ENCODE measurements at places on chromosomes 2 and 18. TPM values are rescaled to one million over a fixed set of nuclear protein-coding genes. Genes with fewer than 3 reads are reported as not detected.

DNA sequence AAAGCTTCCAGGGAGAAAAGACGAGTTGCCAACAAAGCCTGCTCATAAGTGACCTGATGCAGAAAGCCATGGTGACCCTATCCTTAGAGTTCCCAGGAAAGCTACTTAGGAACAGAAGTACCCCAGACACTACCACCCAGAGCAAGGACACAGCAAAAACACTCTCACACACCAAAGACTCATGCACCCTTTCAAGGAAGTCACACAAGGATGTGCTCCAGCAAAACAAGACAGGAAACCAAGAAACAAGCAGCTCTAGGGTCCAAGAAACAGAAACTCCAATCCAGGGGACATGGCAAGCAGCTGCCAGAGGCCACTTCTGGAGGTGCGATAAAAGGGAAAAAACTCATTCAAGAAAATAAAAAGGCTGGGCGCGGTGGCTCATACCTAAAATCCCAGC lies 5.7 kb downstream of the KIF1A start:
- DNase-seq, result peak; percentile 29

- no peak for DNase-seq
Observed at GRCh38 chr2:124026503-124026902, 1.4 kb downstream of the CNTNAP5 start.

Gene NEU4
- total RNA-seq, result not detected

- no peak for DNase-seq
Observed at GRCh38 chr2:206845877-206846276, 80.5 kb downstream of the FASTKD2 start.

DNA sequence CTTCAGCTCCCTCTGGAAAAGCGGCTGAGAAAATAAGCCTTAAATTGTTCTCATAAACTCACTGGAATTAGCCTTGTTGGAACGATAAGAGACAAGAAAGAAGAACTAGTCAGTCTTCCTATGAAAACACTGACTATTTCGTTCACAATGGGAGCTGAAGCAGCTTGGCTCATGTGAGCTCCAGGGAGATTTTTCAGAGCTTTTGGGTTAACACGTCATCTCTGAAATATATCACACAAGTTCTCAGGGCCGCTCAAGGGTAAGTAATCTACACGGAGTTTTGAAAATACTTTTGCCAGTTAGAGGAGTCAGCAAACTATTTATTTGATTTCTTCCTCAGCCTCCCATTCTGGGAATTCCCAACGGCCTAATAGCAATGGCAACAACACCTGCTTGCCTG lies 316.2 kb upstream of the MGAT5 start:
- DNase-seq, result no peak

Gene CRYGB
- not detected for total RNA-seq

Gene SERPINB7
- 354 TPM for total RNA-seq

- DNase-seq, result peak; percentile 36
Observed at GRCh38 chr2:11552260-11552638, 18.4 kb downstream of the GREB1 start.

DNA sequence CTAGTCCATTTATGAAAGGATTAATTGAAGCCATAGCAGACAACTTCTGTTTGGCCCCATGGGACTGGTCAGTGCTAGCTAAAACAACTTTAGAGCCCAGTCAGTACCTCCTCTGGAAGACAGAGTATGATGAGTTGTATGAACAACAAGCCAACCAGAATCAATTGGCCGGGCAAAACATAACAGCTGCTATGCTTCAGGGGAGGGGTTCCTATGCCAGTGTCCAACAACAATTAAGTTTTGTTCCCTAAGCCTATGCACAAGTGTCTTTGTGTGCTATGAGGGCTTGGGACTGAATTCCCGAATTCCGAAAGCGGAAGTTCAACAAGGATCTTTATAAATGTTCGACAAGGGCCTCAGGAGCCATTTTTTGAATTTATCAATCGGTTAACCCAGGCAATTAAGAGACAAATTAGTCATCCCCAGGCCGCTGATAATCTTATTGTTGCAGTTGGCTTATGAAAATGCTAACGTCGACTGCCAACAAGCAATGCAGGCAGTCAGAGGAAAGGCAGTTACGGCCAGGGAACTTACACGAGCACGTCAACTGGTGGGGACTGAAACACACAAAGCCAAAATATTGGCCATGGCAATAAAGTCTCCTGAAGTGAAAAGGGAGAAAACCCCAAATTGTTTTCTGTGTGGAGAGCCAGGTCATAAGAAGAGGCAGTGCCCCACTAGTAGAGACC lies 57.9 kb downstream of the ZNF638 start:
- DNase-seq, result no peak

Gene CPLX4
- not detected for total RNA-seq

GRCh38 chr18:76750269-76750668 lies 72.1 kb upstream of the ZNF236 start:
- DNase-seq, result no peak

Gene CLEC4F
- total RNA-seq, result 1.2 TPM

Gene DNAJC5G
- not detected for total RNA-seq

Gene SLC9A2
- 0.55 TPM for total RNA-seq

DNA sequence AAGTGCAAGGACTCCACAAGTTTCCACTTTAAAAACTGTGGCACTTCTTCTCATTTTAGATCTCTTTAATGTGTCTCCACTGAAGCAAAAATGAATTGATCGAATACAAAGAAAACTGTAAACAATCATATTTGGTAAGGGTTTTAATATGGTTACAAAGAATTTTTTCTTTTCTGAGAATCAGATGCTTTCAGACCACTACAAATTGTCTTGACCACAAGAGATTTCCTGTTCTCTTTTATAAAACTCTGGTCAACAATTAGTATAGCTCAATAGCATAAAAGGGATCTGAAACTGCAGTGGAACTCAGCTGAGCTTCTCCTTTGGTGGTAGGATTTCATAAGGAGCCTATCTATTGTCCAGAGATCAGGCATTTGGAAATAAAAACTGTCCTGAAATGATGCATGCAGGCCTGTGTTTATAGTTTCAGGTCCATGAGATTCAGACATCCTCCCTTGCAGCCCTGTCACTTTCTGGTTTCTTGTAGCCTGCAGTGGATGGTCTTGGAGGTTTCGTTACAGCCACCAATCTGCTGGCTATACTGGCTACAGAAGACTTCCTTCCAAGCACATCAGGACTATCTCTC lies 120.0 kb downstream of the DOCK10 start:
- DNase-seq, result no peak

GRCh38 chr2:97911206-97911921 lies 84.4 kb downstream of the TMEM131 start:
- no peak for DNase-seq

DNA sequence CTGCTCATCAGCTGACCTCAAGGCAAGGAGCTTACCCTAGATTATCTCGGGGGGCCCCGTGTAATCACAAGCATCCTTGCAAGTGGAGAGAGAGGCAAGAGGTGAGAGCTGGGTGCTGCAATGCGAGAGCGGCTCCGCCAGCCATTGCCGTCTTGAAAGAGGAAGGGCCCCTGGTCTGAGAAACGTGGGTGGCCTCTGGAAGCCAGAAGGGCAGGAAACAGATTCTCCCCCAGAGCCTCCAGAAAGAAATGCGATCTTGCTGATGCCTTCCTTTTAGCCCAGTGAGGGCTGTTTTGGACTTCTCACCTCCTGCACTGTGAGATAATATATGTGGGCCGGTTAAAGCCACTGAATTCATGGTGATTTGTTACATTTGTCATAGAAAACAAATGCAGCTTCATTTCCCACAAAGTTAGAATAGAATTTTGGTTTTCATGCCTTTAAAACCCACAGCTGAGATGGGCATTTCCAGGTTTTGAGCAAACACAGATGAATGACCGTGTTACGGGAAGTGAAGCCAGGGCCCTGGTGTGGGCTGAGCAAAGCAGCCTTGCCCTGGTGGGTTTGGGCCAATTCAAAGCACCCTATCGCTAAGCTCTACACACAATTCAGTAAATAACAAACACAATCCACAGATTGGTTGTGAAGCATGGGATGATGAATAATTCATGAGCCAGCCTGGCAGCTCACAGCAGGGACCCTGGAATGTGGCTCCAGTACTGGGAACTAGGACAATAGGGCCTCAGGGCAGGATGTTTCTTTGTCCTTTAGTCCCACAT lies 319.9 kb upstream of the HS6ST1 start:
- peak; percentile 80 for DNase-seq

DNA sequence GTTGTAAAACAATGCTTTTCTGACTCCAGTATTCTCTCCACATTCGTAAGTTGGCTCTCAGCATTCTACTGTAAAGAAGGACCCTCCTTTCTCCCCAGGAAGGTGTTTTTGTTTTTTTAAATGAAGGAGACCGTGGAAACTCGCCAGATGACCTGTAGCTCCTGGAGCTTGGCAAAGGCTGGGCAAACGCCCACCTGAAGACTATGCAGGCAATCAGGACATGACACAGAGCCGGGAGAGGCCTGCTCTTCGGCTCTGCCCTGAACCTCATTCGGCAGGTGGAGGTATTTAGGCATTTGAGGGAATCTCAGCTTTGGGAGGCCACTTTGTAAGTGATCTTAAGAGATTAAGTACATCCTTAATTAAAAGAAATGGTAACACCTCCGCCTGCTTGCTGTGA lies 17.4 kb downstream of the CASP10 start:
- DNase-seq, result no peak

DNA sequence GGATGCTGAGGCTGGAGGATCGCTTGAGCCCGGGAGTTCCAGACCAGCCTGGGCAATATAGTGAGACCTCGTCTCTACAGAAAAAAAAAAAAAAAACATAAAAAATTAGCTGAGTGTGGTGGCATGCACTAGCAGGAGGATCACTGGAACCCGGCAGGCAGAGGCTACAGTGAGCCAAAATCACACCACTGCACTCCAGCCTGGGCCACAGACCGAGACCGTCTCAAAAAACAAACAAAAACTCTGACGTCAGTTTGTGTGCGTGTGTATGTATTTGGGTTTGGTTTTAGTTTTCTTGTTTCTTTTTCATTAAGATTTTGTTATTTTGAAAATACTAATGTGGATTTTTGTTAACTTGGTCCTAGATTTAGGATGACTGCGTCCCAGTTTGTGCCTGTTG lies 19.0 kb downstream of the CEP68 start:
- DNase-seq, result no peak

Gene HOXD8
- 7.3 TPM for total RNA-seq

GRCh38 chr2:112182581-112183034 lies 44.4 kb downstream of the FBLN7 start:
- DNase-seq, result no peak

DNA sequence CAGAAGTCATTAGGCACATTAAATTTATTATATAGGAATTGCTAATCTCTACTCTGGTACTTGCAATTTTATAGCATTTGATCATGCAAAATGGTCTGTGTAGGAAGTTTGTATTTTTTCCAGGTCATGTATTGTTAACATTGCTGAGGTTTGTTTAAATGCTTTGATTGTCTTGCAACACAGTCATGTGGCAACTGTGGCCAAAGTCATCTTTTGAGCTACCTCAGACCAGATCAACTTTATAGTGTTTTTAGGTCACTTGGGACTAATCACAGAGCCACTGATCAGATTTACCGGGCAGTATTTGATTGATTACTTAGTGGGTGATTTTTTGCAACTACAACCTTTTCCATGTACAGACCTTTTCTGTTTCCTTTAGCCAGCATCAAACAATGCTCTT lies 3.7 kb downstream of the SERPINB5 start:
- no peak for DNase-seq

- no peak for DNase-seq
Observed at GRCh38 chr2:88443353-88443938, 9.0 kb downstream of the FOXI3 start.

- DNase-seq, result no peak
Observed at GRCh38 chr2:105781274-105781978, 36.7 kb downstream of the NCK2 start.

Gene RNU2-63P
- total RNA-seq, result not detected

DNA sequence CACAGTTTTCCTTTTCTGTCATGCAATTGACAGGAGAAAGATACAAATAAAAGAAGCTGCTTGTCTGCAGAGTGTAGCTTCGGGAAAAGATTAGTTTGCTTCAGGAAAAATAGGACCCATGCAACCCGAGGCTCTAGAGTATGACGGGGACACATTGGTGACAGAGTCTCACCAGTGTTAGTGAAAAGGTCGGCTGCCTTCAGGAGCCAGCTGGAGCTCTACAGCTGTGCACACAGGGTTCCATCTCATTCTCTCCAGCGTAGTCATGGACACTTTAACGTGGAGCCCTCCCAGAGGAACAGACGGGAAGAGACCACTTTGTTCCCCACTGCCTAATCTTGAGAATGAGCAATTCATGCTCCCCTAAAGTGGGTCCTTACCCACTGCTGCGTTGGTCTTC lies 42.9 kb downstream of the FECH start:
- no peak for DNase-seq

- DNase-seq, result no peak
Observed at GRCh38 chr2:186302263-186302662, 183.8 kb upstream of the ZC3H15 start.

GRCh38 chr2:151030663-151031230 lies 230.9 kb downstream of the RBM43 start:
- DNase-seq, result no peak

Gene CHRNG
- not detected for total RNA-seq

DNA sequence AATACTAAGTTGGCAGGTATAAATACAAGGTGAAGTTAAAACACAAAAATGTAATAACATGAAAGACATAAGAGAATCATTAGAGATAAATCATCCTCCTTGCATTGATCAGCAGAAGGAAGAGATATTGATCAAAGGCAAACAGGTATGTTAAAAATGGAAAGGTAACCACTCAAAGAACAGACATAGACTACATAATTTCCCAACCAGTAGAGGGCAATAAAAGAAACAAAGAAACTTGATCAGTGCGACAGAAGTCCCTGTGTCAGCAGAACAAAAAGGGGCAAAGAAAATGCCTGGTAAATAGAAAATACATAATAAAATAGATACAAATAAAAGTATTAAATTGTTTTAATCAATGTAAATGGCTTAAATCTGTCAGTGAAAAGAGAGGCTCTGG lies 53.6 kb downstream of the FAM228A start:
- DNase-seq, result no peak

DNA sequence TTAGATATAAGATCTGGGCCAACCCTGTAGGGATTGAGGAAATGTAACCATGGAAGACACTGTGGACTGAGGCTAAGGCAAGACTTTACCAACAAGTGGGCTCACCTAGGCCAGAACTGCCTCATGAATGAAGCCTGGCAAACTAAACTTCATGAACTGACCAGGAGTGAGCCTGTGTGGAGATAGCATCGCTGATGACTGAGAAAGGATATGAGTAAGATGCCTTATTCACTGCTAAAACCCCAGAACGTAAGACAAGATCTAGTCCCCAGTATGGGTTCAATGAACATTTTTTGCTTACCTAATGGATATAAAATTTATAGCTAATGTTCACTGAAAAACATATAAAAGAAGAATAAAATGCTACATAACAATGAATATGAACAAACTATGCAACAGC lies 399.8 kb downstream of the SATB2 start:
- no peak for DNase-seq

- no peak for DNase-seq
Observed at GRCh38 chr2:95115418-95115817, 6.2 kb downstream of the MRPS5 start.

All from lower leg skin (tissue), 4 donors.